ENCODE measurements at places on chromosomes 7 and 10. TPM values are rescaled to one million over a fixed set of nuclear protein-coding genes. Genes with fewer than 3 reads are reported as not detected.

DNA sequence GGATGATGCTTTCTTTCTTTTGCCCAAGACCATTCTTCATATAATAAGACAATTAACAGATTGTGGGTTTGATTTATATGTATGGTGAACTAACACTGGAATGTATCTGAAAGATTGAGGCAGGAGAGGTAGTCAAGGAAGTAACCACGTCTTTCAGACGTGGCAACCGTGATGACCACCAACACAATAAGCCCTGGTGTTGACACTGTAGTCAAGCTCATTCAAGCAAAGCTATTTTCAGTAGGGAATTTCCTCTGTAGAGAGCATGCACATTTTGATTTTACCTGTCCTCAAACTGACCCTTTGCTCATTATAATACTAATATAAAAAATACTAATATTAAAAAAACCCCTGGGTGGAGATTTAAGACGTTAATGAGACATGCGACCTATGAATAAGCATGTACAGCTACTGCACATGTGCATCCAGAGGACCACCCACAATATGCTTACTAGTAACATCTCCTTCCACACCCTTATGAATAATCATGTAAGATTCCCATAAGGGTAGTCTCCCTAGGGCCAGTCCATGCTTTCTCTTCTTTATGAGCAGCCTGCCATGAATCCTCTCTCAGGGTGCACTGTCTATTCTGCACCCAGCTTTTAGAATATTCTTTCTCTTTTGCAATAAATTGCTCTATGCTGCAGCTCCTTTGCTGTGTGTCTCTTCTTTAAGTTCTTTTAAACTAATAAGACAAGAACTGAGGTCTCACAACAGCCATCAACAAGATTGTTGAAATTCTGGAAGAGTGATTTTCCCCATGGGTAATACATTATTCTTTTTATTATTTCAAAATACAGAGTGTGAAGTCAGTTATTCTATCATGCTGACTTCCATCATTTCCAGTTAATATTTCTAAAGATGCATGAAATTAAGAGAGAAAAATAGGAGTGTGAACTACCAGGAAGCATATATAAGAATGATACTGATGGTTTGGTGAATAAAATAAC, 151.3 kb upstream of the NPVF start:
- DNase-seq: no peak

DNA sequence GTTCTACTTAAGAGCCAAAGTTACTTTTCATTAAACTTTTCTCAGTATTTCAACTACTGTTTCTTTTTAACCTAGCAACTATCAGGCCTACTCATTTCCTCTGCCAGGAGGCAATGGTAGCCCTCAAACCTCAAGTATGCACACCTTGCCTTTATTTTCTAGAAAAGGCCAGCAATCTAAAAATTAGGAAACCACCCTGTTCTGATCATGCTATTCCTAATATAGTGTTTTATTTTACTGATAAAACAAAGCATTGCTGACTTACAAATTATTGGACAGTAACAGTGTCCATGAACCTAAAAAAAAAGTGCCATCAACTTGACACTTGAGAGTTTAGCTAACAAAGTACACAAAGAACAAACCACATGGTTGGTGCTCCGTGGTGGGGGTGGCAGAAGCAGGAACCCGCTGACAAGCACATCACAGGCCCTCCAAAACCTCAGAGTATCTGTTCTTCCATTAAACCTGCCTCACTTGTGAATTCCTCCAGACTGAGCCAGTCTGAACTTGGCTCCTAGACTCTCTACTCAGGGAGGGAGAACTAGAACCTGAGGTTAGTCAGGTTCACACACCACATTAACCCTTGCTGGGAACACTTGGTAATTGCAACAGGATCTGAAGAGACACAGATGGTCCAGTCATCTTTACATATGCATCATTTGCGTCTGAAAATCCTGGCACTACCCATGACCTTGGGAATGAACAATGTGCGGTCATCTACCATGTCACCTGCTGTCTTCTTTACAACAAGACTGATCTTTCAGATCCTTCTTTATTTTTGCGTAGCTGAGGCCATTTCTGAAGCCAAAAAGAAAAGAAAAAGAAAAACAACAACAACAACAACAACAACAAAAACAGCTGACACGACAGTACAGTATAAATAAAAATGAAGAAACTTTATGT, 31.9 kb downstream of the PIP4K2A start:
- DNase-seq: peak; percentile 80

GRCh38 chr10:75043256-75044131, 68.0 kb upstream of the SAMD8 start:
- DNase-seq: no peak

GRCh38 chr10:93420091-93420490, 62.0 kb downstream of the MYOF start:
- peak; percentile 44 for DNase-seq

GRCh38 chr7:51158211-51158610, 158.4 kb downstream of the COBL start:
- no peak for DNase-seq

DNA sequence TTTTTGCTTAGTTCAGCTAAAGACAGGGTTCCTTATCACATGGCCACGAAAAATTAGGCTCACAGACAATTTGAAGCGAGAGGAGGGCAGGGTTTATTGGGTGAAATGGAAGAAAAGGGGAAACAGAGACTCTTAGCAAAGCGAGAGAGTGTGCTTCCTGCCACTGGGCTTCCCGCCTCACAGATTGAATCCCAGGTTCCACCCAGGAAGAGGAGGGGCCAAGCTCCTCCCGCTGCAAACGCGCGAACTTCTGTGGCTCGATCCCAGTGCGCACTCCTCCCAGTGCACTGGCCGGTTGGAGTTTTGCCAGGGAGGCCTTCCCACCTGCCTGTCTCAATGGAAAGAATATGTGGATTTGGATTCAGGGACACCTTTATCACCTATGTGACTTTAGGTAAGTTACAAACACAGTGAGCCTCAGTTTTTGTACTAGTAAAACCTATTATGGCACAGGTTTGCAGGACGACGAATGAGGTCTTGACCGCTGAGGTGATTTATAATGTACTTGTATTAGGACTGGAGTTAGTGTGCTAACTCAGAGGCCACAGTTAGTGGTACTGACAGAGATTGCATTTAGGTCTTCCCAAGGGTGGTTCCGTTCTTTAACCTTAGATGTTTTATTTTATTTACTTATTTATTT, 48.5 kb upstream of the SP8 start:
- DNase-seq: no peak

DNA sequence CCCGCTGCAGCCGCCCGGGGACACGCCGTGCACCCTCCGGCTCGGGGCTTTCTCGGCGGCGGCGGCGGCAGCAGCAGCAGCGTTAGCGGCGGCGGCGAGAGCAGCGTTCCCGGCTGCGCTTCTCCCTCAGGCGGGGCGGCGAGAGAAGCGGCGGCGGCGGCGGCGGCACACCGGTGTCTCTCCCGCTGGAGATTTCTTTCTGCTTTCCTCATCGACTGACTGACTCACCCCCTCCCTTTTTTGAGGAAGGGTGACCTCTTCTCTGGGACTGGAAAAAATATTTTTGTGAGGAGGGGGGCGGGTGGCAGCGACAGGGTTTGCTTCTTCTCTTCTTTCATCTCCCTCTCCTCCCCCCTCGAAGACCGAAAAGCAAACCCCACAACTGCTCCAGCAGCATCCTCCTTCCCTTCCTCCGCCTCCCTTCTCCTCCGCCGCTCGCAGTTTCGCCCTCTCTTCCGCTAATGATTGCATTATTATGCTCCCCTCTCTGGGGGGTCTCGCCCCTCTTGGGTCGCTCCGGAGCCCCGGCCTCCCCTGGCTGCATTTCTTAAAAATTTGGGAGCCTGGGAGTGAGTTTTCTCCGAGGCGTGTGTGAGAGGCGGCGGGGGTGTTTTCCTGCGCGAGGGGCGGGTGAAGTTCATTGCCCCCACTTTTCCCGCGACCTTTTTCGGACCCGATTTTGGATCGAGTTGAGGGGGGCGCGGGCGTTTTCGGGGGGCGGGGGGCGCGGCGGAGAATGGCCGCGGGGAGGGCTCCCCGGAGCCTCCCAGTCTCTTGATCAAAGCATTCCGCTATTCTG, 411 bp downstream of the AUTS2 start:
- DNase-seq: no peak

DNA sequence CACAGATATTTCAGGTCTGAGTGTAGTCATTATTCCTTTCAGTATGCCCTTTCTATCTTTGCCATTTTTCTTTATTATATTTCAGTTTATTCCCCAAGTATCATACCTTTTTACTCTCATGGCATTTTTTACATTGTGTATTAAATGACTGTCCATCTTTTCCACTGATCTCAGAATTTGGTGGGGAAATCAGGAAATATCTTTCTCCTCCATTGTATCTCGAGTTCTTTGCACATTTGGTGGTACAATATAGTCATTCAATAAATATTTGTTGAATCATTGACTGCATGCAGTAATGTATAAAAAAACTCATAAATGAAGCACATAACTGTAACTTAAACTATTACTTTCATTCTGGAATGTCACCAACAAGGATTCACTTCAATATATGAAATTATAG, 354.7 kb downstream of the HGF start:
- no peak for DNase-seq

- DNase-seq: no peak
Observed at GRCh38 chr7:754531-755412, 27.7 kb upstream of the PRKAR1B start.

DNA sequence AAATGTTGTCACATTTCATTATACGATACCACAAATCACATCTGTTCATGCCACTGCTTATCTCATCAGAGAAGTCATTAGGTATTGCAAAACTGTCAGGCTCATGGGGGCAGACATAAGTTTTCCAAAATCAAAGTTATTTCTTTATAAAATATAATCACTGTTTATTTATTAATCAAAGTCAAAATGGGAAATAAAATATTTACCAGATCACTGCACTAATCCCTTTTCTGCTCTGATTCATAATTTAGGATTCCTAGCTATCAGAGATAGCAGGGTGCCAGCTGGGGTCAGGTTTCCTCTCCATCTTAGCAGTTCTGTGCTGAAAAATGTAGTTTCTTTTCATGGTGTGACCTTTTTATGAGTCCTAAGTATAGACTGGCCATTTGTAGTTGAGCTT, 117.7 kb upstream of the LANCL2 start:
- DNase-seq: peak; percentile 43

GRCh38 chr7:101133621-101134398, 6.9 kb downstream of the SERPINE1 start:
- no peak for DNase-seq

DNA sequence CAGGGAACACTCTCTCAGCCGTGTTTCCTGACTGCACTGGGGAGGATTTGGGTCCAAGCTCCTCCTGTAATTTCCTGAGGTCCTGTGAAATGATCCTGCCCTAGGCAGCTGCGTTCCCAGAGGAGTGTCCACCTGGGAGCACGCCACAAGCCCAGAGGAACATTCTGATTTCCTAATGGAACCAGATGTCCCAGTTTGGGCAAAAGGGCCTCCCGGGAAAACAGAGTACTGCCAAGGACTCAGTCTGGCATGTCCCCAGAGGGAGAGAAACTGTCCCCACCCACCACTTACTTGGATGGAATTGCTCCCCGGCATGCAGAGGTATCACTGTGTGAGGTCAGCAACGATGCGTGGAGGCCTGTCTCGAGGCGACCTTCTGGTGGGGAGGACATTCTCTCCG, 34.5 kb downstream of the ASB13 start:
- no peak for DNase-seq

GRCh38 chr10:10508211-10508610, 509.5 kb upstream of the CELF2 start:
- no peak for DNase-seq

DNA sequence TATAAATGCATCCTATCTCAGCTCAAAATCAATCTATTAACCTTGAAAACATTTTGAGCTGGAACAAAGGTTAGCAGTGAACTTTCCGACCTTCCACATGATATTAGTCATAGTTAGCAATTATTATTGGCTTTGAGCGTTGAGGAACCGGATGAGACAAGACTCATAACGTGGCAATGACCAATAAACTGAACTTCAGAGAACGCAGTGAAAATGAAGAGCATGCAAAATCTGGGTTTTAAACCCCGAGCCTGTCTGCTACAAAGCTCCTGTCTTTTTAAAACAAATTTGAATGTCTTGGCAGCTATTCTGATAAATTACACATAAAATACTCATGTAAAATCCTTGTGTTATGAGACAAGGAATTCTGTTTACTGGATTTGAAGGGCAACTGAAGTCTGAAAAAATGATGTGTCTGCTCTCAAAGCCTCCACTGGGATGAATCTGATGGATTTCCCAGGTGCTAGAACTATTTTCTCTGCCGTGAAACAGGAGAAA, 74.7 kb upstream of the ITGB1 start:
- DNase-seq: peak; percentile 72

- no peak for DNase-seq
Observed at GRCh38 chr7:141444961-141445360, 106.2 kb upstream of the AGK start.

DNA sequence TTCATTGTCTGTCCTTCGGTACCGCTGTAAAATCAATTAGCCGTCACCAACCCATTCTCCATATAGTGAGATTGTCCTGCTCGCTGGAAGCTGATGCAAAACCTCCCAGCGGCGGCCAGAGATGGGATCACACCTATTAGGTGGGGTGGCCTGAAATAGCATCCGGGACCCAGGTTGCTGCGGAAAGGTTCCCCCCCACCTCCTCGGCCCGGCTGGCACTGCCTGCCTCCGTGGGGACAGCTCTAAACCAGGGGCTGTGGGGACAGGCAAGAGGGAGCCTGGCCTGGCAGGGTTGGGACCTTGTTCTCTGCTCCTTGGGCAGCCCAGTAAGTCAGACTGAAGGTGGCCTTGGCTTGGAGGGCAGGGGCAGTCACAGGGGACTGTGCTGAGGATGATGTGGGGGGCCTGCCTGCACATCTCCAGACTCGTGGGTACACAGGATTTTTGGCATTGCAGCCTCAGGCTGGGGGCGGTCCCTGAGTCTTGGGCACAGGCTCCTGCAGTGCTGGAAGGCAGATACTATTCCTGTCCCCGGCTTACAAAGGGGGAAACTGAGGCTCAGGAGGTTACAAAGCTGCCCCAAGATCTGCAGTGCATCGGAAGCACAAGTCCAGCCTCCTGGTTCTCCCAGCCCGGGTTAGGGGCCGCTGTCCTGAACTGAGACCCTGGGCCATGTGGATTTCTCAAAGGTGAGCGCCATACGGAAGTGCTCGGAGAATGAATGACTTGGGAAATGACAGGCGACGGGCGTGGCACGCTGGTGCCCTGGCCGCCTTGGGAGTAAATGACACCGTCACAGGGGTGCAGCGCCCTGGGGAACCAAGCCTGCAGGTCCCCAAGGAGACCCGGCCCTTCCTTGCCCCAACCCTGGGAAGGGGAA, 65.6 kb downstream of the UNCX start:
- DNase-seq: no peak

GRCh38 chr10:70334526-70335245, 47.7 kb downstream of the LRRC20 start:
- DNase-seq: no peak

TMEM176A gene
- total RNA-seq: not detected

RSU1 gene
- 151 TPM for total RNA-seq

STEAP2 gene
- 5.8 TPM for total RNA-seq

NKX2-3 gene
- total RNA-seq: 0.59 TPM

OR2A42 gene
- not detected for total RNA-seq

CDC14C gene
- not detected for total RNA-seq

LIPA gene
- 74.7 TPM for total RNA-seq

HGF gene
- 0.39 TPM for total RNA-seq

PAPOLB gene
- total RNA-seq: not detected

CFAP46 gene
- not detected for total RNA-seq

PDZD8 gene
- total RNA-seq: 8.5 TPM

PTF1A gene
- total RNA-seq: not detected

All from RPMI7951 (cell line).